ENCODE measurements at places on chromosomes 6 and 20.

DNA sequence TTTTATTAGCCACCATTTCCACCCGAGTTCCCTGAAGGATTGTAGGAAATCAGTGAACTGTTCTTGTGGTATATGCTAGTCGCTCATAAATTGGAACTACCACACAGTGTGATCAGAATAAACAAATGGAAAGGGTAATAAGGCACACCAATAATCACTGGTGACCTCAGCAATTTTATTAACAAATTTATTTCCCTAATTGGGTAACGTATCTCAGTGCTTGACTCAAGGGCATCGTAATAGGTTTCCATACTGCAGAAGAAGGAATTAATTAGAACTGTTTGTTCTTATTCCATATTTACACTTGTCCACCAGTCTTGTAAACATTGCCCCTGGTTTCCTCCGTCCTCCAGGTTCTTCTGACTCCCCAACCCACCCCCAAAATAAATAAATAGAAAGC, 10.0 kb upstream of the UQCC2 start:
- no peak for DNase-seq

GRCh38 chr6:22367346-22367745, 70.5 kb upstream of the PRL start:
- DNase-seq = no peak

DNA sequence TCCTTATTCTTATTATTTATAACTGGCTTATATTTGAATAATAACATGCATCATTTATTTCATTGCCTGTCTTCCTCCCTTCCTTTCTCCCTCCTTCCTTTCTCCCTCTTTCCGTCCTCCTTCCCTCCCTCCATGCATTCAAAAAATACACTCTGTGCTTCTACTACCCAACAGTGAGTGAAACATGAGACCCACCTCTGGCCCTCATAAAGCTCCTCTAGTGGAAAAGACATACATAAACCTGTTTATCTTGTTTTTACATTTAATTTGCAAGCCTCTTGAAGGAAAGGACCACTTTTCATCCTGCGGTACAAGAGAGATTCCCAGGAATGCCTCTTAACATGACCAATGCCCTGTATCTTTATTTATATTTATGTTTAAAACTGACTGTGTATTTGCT, 21.8 kb upstream of the ISM1 start:
- no peak for DNase-seq

- DNase-seq = no peak
Observed at GRCh38 chr6:41036186-41036585, 2.8 kb downstream of the UNC5CL start.

GRCh38 chr6:1473598-1473997, 84.2 kb downstream of the FOXF2 start:
- no peak for DNase-seq

GRCh38 chr6:7701212-7701834, 24.6 kb upstream of the BMP6 start:
- no peak for DNase-seq

DNA sequence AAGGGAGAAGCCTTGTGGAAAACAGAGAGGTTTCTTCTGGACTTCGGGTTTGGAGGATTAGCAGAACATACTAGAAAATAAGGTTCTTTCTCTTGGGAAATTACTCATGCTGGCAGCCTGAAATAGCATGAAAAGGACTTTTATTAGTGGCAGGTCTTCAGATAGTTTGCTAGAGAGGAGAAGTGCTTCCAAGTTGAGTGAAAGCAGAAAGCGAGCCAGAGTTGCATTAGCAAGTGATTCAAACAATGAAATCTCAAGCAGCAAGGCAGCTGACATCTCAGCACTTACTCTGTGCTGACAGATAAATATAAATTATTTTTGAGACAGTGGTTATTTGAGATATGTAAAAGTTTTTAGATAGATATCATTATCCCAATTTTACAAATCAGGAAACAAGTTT, 91.9 kb downstream of the PLCB4 start:
- DNase-seq = no peak

GRCh38 chr6:53495506-53496499, 49.1 kb downstream of the GCLC start:
- DNase-seq = no peak

Measured in left ventricle myocardium inferior (tissue), 1 donor.